ENCODE measurements at places on chromosomes 7 and 10.

GRCh38 chr7:3080106-3080505 lies 36.4 kb upstream of the CARD11 start:
- no peak for DNase-seq

DNA sequence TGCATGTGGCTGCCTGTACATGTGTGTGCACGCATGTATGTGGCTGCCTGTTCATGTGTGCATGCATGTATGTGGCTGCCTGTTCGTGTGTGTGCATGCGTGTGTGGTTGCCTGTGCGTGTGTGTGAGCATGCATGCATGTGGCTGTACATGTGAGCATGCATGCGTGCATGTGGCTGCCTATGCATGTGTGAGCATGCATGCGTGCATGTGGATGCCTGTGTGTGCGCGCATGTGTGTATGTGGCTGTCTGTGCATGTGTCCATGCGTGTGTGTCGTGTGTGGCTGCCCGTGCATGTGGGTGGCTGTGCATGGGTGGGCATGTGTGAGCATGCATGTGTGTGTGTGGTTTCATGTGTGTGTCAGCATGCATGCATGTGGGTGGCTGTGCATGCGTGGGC lies 218.3 kb downstream of the ELFN1 start:
- no peak for DNase-seq

GRCh38 chr7:24912874-24913514 lies 67.0 kb downstream of the OSBPL3 start:
- no peak for DNase-seq

- DNase-seq = no peak
Observed at GRCh38 chr7:51458693-51459092, 142.1 kb upstream of the COBL start.

DNA sequence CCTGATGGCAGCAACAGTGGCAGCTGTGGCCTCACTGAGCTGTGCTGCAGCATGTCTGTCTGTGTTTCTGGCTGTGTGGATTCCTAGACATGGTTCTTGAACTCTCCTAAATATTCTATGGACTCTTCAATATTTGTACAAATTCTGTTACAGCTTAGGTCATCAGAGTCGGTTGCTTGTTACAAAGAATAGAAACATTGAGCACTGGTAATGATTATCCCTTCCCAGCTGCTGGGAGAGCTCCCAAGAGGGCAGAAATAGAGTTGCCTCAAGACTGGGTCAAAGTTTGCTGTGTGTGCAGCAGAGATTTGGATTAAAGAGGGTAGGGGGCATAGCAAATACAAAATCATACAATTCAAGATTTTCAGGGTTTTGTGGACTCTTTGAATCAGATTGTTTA lies 337.1 kb upstream of the AKR1E2 start:
- no peak for DNase-seq

DNA sequence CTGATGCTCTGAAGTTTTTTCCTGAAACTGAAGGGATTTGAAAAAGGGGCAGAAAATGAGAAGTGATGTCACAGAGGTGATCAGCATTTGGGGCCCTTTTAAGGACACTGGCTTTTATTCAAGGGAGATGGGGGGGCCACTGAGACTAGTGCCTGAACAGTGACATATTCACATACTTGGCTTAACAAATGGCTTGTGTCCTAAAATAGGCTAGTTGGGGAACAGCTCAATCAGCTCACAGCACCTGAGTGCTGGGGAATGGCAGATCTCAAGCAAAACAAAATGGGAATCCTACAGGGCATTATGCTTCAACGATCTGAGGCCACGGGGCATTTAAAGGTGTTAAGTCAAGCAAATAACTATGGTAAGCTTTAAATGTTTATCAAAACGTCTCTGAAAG lies 90.1 kb downstream of the UBE2H start:
- no peak for DNase-seq

GRCh38 chr10:668786-669485 lies 20.5 kb downstream of the DIP2C start:
- DNase-seq = no peak

GRCh38 chr10:28881171-28881882 lies 204.0 kb downstream of the BAMBI start:
- no peak for DNase-seq

DNA sequence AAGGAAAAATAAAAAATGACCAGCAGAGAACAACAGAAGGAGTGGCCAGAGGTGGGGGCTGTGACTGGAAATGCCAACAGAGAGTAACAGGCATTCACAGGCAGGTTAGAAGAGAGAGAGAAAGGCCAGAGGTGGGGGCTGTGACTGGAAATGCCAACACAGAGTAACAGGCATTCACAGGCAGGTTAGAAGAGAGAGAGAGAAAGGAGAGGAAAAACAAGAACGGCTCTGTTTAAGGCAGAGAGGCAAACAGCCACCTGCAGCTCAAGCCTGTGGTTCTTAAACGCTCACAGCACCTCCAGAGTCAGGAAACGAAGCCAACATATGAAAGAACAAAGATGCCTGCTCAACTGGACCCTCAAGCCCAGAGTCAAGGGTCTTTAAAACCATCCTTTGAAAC lies 39.5 kb upstream of the DGKI start:
- no peak for DNase-seq

- peak; percentile 90 for DNase-seq
Observed at GRCh38 chr7:30564243-30564892, 30.3 kb upstream of the GARS1 start.

DNA sequence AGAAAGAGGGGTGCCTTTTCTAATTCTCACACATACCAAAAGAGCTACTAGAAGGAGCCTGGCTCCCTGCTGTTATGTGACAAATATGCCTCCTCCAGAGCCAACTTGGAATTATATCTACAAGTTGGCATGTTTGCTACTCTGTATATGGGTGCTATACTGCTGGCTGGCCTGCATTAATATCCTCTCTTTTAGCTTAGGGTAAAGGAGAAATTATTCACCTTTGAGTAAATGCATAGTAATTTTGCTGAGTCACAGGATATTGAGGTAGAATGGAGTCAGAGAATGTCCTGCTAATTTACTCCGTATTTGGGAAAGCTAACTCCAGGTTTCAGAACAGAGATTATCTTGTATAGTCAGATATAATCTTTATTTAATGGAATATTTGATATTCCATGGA lies 24.2 kb upstream of the LIPN start:
- no peak for DNase-seq

Data from femur (tissue), 1 donor.